Memory B cell (primary cell): ENCODE measurements at places on chromosomes 2 and 18.

- no peak for DNase-seq
Measured at GRCh38 chr2:102782933-102783332, 21.1 kb downstream of the TMEM182 start.

DNA sequence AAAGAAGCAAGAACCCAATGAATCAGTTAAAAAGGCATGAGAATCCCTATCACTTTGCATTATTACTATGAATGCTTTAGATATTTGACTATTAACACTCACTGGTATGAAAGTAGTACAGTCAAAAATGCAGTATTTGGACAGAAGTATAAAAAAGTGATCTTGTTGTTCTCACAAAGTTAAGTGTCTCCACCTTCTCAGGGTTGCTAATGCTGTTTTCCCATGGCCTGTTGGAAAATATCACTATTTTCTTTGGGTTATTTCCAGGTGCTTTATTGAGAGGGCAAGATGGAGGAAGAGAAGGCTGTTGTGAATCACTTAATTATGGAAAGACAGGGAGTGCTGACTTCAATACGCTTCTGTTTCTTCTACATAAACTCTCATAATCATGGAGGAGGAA lies 13.6 kb upstream of the CREB1 start:
- no peak for DNase-seq

DNA sequence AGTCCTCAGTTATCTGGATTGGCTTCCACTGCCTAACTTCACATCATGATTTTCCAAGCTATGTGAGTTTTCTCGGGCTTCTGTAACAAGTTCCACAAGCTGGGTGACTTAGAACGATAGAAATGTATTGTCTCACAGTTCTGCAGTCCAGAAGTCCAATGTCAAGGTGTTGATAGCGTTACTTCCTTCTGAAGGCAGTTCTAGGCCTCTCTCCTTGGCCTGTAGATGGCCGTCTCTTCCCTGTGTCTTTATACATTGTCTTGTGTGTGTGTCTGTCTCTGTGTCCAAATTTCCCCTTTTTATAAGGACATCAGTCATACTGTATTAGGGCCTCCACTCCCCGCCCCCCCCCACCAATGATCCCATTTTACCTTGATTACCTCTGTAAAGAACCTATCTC lies 7.5 kb downstream of the LTBP1 start:
- no peak for DNase-seq

DNA sequence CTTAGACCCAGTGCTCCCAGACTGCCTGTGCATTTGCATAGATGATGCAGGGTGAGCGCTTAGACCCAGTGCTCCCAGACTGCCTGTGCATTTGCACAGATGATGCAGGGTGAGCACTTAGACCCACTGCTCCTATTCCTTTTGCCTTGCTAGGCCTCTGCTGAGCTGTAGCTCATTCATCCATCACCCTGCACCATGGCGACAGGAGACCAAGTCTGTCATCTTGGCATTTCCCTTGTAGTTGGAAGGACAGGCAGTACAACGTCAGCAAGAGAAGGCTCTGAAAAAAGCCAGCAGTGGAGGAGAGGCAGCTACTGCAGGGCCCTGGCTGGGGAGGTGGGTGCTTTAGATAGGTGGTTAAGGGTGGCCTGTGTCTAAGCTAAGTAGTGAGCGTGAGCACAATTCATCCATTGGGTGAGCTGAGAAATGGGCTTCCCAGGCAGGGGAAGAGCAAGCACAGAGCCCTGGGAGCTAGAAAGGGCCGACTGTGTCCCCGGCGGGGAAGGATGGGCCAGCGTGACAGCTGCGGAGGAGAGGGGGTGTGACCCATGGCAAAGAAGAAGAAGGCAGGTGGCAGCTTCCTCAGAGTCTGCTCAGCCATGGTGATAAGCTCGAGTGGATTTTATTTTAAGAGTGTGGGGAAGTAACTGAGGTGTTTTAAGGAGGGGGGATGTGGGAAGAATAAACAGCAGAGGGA lies 108.8 kb downstream of the LPIN1 start:
- no peak for DNase-seq

- DNase-seq, result no peak
Measured at GRCh38 chr2:25414781-25415180, 73.1 kb upstream of the DNMT3A start.

- DNase-seq, result no peak
Measured at GRCh38 chr2:26685341-26685740, 7.2 kb upstream of the KCNK3 start.

DNA sequence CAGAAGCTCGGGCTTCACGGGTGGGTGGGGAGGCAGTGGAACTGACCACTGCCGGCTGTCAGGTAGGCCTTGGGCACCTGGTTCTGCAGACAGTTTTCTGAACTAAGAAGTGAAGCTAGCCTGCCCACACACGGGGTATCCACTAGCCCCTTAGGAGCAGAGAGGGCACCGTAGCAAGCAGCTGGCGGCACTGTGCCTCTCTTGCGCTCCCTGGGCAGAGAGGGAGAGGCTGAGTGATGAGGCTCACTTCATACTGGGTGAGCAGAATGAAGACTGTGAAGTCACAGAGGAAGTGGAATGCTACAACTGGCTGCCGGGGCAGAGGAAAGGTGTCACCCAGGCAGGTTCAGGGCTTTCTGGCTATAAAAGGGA lies 753 bp downstream of the ITPRIPL1 start:
- DNase-seq, result peak; percentile 31

- no peak for DNase-seq
Measured at GRCh38 chr2:229612384-229612971, 101.9 kb downstream of the DNER start.

- DNase-seq, result no peak
Measured at GRCh38 chr18:63306249-63306648, 13.3 kb downstream of the BCL2 start.

DNA sequence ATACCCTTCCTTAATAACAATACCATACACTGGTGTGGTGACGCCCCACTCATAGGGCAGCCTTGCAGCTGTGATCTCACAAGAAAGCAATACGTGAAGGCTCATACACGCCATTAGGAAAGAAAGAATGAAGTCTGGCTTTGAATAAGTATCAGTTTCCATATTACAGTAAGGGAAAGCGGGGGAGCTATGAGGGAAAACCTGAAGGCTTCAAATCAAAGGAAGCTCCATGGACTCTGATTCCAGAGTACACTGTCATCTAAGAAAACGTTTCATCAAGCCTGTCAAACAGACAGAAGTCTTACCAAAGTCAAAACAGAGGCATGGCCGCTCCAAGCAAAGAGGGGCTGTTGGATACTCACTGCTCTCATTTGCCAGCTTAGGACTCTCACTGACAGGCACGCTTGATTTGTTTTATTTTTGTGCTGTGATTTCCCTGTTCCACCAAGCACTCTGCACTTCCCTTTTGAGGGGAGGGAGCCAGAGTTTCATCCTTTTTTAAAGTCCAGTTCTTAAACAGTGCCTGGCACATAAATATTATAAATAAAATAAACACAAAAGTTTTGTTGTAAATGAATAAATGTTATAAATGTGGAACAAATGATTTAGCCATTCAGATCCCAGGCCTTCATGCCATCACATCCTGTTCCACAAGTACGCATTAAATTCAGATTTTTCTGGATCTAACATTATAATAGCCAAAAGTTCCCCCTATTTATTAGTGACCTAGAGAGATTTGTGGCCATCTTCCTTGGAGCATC lies 221.2 kb downstream of the PIEZO2 start:
- no peak for DNase-seq

DNA sequence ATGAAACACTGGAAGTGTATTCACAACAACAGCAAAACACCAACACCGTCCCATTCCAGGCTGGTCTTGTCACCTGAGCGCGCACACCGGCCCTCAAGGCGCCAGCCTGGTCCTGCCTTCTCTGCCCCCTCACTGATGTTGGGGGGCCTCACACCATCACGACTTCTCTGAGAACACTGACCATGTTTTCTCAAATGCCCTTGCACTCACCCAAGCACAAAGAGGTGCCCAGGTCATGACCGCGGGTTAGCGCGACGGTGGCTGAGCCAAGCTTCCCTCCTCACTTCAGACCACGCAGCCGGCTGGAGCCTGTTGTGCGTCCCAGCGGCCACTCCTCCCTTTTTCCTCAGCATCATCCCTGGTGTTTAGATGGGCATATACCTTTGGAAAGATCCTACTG lies 101.3 kb upstream of the SALL3 start:
- no peak for DNase-seq
